ACHN (cell line): ENCODE measurements at places on chromosomes 1 and 21.

GRCh38 chr1:43423672-43424550 is 29.8 kb downstream of the HYI start:
- DNase-seq, result no peak

DNA sequence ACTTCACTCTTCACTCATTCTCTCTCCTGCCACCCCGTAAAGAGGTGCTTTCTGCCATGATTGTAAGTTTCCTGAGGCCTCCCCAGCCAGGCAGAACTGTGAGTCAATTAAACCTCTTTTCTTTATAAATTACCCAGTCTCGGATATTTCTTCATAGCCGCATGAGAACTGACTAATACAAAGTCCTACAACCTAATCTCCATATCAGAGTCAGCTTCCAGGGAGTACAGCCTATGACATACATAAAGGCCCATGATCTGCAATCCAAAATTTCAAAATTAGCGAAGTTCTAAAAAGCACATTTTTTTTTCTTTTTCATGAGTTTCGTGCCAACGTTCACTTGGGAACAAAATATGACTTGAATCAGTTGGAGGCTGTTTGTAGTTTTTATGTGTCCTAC is 256.9 kb upstream of the DUSP10 start:
- no peak for DNase-seq

DNA sequence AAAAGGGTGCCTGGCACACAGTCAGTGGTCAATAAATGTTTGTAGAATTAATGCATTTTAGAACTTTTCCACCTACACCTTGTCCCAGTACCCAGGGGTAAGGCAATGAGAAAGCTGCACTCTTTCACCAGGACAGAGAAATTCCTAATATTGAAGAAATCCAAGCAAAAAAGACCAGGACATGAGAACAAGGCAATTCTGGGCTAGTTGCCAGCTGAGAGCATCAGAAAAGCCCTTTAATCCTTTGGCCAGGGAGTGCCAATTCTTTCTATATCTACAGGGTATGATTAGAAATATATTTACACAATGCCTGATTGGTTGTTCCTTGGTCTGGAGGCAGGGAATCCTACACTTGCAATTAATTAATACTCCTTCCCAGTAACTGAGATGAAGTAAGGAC is 492.4 kb upstream of the NFIA start:
- DNase-seq, result no peak

- no peak for DNase-seq
These were observed 10.9 kb upstream of the CD5L start for GRCh38 chr1:157852476-157852875.

- DNase-seq, result no peak
These were observed 37.7 kb downstream of the SYF2 start for GRCh38 chr1:25194572-25195020.

DNA sequence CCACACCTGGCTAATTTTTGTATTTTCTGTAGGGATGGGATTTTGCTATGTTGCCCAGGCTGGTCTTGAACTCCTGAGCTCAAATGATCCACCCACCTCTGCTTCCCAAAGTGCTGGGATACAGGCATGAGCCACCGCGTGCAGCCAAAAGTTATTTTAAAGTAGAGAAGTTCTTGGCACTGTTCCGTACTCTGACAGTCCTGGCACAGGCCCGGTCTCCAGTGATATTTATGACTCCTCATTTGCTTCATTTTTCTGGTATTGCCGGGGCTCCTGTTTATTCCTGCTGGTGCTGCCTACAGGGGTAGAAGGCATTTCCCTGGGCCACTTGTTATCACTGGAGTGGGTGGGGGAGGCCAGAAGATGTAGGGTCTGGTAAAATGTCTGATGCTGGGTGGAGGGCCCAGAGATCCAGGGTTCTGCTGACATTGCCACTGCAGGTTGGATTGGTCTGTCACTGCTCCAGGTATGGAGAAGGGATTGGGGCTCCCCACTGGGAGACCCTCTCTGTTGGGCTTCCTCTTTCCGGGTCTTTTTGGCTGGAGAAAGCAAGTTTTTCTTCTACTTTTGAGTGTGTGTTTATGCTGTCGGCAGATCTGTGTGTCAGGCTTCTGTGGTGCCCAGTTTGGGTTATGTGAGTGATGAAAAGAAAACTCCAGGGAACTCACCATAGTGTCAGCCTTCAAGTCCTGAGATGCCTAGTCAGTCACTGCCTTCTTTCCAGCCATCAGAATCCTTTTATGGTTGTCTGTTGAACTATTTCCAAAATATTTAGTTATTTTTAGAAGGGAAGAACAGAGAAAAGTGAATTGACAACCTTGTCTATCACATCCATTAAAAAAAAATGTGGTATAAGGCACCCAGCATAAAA is 4.5 kb downstream of the MROH7 start:
- no peak for DNase-seq

DNA sequence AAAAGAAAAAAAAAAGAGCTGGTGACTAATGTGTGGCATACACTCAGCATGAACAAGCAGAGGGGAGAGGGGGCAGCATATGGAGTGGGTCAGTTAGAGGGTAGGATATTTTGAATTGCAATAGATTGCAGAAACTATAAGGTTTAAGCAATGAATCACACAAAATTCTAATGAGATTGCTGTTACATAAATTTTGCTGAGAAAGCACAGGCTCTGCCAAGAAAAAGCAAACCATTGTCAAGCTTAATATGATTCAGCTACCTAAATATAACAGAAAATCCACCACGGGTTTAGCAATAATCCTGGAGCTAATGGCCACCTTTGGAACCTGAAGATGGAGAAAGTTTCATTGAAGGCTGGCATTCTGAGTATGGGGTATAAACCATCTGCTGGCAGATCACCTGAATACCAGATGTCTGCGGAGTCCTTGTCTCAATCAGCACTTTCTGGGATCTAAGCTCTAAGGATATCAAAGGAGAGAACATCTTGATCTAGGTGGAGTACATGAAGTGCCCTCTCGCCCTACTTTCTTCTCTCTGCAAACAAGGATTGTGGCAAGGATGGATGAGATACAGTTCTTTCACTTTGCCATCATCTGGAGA is 30.3 kb upstream of the ANGPTL7 start:
- no peak for DNase-seq
